Activated CD4-positive, alpha-beta T cell treated with anti-CD3 and anti-CD28 coated beads, Interleukin-2, amount 50 U/mL, for 48 hours (primary cell): ENCODE measurements at places on chromosomes 11 and 22.

GRCh38 chr22:38419858-38420160, 35.2 kb downstream of the KCNJ4 start:
- no peak for DNase-seq

DNA sequence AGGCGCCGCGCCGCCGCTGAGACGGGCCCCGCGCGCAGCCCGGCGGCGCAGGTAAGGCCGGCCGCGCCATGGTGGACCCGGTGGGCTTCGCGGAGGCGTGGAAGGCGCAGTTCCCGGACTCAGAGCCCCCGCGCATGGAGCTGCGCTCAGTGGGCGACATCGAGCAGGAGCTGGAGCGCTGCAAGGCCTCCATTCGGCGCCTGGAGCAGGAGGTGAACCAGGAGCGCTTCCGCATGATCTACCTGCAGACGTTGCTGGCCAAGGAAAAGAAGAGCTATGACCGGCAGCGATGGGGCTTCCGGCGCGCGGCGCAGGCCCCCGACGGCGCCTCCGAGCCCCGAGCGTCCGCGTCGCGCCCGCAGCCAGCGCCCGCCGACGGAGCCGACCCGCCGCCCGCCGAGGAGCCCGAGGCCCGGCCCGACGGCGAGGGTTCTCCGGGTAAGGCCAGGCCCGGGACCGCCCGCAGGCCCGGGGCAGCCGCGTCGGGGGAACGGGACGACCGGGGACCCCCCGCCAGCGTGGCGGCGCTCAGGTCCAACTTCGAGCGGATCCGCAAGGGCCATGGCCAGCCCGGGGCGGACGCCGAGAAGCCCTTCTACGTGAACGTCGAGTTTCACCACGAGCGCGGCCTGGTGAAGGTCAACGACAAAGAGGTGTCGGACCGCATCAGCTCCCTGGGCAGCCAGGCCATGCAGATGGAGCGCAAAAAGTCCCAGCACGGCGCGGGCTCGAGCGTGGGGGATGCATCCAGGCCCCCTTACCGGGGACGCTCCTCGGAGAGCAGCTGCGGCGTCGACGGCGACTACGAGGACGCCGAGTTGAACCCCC, 798 bp downstream of the BCR start:
- peak; percentile 36 for DNase-seq

GRCh38 chr22:36480941-36481392, 473 bp downstream of the TXN2 start:
- DNase-seq = no peak

DNA sequence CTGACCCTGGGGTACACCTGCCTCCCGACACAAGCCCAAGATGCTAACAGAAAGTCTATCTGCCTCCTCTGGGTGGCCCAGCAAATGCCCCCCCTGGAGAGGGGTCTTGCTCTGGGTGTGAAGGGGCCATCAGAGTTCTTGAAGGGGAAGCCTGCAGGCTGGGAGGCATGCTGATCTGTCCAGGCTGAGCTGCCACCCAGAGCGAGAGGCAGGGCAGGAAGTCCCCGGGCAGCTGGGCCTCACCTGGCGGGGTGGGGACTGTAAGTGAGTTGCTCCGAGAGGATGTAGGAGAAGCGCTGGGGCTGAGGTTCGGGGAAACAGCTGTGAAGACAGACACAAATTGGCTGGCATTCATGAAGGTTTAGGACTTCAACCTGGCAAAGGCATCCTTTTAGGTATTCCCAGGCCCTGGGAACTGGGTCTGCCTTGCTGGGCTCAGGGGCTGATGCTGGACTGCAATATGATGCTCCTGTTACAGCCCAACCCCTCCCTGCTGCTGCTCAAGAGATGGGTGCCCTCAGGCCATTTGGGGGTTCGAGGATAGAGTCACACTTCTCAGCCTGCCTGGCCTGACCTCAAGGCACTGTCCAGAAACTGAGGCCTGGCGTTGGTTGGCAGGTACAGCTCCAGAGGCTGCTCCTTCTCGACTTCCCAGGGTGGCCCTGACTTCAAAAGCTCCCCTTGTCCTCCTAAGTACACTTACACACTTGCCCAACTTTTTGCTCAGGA, 60.2 kb upstream of the LYVE1 start:
- DNase-seq = no peak

DNA sequence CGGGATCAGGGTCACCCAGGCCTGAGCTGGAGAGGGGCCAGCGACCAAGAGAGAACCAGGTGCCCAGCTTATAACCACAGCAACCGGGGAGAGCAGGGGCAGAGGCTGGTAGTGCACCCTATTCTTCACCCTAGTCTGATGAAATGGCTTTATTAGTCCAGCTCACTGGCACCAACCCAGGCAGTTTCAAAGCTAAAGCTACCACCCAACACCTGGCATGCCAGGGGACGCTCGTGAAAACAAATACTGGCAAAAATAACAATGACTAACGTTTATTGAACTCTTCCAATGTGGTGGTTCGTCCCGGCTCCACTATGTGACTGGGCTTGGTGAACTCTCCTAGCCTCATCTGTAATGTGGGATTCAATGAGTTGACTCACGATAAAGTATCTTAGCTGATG, 30.6 kb downstream of the SCGB1A1 start:
- DNase-seq = no peak

DNA sequence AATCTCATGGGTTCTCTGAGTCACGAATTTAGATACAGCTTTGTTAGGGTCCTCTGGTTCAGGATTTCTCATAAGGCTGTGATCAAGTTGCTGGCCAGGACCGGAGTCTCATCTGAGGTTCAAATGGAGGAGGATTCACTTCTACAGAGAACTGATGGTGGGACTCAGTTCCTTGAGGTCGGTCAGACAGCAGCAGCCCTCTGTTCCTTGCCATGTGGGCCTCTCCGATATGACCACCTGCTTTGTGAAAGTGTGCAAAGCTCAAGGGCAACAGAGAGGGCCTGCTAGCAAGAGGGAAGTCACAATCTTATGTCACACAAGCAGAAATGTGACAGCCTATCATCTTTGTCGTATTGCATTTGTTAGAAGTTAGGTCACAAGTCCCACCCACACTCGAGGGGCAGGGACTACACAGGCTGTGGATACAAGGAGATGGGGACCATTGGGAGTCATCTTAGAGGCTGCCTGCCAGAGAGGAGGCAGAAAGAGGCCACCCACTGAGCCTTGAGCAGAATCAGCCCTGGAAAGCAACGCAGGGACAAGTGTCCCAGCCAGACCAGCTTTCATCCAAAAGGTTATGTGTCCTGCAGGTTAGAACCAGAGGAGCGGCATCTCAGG, 34.5 kb downstream of the RPUSD4 start:
- DNase-seq = no peak

DNA sequence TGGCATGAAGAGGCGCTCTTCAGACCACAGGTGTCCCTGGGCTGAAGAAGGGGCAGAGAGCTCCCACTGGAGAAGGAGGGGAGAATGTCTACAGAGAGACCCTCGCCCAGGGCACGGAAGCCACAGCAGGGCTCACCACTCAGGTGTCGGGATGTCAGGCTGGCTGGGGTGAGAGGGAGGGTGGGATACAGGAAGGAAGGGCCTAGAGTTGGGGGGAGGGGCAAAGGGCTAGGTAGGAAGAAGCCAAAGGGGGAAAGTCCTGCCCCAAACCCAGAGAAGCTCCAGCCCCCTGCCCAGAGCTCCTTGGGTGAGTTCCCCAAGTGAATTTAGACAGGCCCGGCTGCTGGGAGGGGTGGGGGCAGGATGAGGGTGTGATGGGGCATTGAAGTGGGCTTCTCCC, 232.0 kb downstream of the CEP164 start:
- no peak for DNase-seq

DNA sequence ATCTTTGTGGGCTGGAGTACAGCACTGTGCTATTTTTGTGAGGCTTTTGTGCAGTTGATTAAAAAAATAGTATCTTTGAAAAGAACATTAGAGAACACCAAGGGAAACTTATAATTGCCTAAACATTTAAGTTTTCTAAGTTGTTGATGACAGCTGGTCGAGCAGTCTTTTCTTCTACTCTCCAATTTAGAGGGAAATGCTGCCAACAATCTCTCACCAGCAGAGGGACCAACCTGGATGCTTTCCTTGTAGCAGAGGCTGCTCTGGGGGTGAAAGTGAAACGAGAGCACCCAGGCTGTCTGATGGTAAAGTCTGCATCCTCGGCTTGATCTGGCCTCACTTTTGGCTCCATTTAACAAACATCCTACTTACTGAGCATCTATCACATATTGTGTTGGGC, 1286.5 kb upstream of the TENM4 start:
- no peak for DNase-seq

DNA sequence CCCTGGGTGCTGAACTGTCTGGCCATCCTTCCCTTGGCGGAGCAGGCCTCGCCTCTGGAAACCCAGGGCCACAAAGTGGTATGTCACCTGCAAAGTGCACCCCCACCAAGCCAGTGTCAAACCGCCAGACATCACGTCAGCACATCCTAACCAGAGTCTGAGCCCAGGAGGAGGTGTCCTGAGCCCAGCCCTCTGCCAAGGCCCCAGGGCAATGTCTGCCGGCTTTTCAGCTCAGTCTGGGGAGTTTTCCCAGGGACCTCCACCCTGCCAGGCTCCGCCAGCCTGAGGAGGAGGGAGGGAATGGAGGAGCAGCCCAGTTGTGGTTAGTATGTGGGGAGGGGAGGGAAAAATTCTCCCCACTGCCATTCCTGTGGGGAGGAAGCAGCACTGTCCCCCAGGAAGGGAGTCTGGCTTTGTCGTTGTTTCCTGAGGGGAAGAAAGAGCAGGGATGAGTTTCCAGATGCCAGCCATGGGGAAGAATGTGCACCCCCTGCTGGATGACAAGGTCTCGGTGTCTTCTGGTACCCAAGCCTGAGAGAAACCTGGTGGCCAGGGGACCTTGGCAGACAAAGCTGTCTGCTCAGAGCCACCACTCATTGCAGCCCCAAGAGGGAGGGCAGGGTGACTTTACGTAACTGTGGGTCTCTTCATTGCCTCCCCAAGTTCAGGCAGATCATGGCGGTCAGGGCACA, 81.4 kb upstream of the CD82 start:
- DNase-seq = no peak

DNA sequence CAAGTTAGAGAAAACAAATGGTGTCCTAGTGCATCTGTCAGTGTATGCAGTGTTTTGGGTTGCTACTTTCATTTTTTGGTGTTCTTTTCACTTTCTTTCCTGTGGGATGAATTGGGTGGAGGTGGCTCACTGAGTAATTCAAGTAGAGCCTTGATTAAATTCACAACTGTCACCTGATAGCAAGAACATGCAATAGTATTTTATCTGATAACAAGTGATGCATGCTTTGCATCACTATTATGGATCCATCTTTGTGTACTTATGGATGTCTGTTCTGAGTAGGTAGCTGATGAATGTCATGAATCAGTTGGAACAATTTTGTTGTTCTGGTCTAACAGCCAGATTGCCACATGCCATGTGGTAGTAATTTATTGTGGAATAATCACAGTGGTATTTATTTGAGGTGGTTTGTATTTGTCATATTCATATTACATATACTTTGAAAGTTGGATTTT, 87.5 kb downstream of the DDX10 start:
- DNase-seq = no peak

GRCh38 chr11:122789907-122790306, 48.4 kb upstream of the CRTAM start:
- no peak for DNase-seq

DNA sequence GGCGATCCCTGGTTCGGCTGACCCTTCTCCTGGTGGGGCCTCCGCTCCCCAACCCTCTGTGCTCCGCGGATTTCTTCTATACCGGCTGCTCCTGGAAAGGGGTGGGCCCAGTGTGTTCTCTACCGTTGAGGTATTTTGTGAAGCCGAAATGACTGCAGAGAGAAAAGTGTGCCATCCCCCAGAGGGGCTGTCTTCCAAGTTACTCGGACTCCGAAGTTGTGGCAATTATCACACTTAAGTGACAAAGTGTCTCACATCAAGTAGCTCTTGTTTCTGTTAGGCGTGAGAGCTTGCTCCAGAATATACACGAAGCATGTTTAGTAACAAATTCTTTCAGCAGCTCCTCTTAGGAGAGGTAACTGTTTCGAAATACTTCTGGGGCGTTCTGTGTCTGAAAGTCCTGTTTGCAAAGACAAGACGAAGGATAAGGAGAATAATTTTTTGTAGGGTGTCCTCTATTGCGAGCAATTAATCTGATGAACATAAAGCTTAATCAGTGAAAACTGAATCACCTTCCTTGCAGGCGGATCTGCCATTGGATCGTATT, 434 bp downstream of the XPNPEP3 start:
- no peak for DNase-seq

DNA sequence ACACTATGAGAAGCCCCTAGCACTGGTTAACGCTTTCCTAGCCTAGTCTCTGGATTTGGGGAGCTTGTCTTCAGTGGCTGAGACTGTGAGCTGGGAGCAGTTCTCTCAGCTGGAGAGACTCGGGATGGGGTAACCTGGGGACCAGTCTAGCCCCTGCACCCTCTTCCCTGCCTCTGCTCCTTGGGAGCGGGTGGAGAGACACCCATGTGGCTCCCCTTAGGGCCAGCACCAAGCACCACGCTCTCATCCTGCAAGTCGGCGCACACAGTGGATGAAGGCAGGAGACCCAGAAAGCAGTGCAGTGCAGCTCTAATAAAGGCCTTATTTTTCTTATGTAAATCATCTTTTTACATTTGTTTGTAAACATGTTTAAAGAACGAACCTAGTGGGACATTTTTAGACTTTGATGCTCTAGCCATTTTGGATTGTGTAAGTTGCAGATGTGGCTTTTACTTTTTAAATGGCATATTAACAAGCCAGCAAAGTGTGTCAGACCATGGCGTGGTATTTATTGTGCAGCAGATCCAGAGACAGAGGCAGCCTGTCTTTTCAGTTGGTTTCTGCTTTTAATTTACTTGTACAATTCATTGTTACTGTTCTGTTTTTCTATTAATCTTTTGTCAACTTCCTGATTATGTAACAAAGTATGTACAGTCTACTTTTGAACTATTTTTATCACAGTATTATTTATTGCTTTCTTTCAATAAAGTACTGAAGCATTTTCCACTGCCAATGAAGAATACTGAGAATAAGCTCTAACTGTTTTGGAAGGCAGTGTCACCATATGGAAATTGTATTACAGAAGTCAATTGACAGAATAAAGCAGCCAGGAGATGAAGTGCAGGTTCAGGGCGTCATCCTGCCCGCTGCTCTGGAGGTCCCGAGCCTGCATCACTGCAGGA, 14.4 kb upstream of the CTTN start:
- no peak for DNase-seq

GRCh38 chr11:94938095-94939055, 35.0 kb downstream of the CWC15 start:
- DNase-seq = no peak

DNA sequence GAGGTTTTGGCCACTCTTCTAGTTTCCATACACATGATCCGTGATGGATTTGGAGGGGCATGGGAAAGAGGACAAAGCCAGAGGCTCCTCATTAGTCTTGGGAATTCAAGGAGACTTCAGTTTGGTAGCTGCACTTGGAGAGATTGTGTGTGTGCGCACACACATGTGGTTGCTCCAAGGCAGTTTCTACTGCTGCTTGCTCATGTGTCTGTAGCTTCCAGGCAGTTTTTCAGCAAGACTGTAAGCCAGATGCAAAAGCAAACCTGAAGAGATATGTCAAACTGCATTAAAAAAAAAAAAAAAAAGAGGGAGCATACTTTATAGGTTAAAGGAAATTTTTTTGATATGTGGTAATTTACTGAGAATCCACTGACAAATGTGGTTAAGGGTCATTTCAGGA, 95.7 kb downstream of the OSBP2 start:
- DNase-seq = no peak

GRCh38 chr11:93324500-93324899, 6.0 kb upstream of the DEUP1 start:
- DNase-seq = no peak
